Stimulated activated CD4-positive, alpha-beta T cell treated with anti-CD3 and anti-CD28 coated beads, Interleukin-1b, Interleukin-23, amount 100 ng/mL, for 1 hour (primary cell): ENCODE measurements at places on chromosomes 7 and 10.

DNA sequence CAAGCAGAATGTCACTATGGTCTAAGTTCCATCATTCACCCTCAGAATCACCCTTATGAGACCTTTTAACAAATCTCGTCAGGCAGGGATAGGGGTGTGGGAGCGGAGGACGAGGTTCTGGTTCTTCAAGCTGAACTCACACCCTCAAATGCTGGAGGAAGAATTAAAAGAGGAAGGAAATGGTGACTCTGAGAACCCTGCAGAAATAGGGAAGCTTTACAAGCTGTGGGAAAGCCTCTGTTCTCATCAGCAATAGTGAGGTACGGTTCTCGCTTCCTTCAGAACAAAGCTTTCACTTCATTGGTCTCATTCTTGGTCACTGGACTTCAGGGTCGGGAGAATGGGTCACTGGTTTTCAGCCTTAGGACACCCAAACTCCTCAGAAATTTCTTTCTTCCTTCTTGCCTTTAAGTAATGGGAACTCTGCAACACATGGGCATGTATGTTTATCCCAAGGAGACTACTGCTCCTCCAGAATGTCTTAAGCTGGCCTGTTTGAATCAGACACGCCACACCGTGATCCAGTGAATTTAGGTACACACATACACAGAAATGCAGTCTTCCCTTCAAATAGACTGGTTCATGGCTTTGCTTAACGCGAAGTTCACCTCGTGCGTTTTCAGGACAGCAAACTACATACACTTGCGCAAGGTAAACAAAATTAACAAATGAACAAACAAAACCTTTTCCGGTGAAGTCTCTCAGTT lies 226.0 kb downstream of the SFMBT2 start:
- DNase-seq: no peak

- no peak for DNase-seq
These were observed 286.0 kb downstream of the RNLS start for GRCh38 chr10:88297103-88297502.

DNA sequence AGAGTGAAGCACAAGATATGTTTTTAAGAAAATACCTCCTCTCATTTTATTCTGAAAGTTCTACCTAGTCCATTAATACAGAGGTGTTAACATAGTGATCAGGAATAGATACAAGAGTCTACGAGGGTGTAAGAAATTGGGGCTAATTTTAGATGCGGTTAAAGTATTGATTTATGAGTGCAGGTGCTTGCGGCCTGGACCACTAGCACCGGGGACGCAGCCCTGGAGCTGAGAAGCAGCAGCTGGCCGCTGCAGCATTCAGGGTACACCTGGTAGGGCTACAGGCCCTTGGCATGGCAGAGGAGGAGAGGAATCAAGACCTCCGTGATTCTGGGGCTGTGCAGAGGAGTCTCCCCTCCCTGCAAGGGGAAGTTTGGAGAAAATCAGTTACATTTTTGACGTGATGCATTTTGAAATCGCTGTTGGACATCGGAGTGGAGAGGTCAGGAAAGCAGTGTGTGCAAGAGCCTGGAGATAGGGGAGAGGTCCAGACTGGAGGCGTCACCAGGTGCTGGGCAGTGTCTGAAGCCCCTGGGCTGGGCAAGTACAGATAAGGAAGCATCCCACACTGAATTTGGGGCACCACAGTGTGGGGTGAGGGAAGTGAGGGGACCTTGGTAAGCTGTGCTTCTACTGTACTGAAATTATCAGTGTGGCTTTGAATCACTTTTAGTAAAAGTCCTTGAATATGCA lies 112.3 kb downstream of the VWC2 start:
- no peak for DNase-seq

DNA sequence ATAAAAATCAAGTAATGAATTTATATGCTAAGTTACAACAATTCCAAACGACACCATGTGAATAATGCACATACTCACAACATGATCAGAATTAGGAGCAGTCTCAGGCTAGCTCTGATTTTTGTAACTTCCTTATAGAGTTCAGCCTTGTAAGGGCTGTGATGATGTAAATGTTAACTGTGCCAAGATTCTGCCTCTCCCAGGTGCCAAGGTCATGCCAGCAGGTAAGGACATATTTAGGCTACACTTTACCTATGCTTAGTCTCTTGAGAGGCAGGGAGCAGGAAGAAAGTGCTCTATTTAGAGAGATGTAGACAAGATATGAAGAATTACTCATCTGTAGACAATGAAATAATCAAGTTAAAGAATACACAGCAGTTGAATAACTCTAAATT lies 53.6 kb upstream of the AGR3 start:
- DNase-seq: no peak

DNA sequence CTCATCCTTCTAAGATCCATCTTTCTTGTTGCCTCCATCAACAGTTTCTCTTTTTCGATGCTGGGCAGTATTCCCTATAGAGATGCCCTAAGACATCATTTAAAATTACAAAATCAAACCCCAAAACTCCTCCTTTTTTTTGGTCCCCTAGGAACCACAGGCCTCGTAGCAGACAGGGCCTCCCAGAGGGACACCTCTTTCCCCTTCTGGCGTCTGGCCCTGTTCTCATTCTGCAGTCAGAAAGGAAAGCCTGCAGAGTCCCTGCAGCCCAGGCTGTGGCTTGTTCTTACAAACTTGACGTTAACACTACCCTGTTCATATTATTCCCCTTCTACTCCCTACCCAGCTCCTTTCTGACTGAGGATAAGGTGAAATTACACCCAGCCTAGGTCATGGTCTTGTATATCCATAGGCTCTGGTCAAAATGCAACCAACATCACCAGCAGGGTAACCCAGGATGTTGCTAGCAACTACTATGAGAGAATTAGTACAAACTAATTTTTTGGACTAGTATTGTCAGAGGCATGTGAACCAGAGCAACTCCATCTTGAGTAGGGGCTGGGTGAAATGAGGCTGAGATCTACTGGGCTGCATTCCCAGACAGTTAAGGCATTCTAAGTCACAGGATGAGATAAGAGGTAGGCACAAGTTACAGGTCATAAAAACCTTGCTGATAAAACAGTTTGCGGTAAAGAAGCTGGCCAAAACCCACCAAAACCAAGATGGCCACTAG lies 3.5 kb upstream of the EPHA1 start:
- DNase-seq: no peak

GRCh38 chr7:55527307-55527706 lies 45.0 kb downstream of the VOPP1 start:
- DNase-seq: no peak

GRCh38 chr10:71073451-71074175 lies 138.8 kb upstream of the UNC5B start:
- DNase-seq: no peak

- no peak for DNase-seq
These were observed 1.9 kb upstream of the TWIST1 start for GRCh38 chr7:19119372-19119771.

DNA sequence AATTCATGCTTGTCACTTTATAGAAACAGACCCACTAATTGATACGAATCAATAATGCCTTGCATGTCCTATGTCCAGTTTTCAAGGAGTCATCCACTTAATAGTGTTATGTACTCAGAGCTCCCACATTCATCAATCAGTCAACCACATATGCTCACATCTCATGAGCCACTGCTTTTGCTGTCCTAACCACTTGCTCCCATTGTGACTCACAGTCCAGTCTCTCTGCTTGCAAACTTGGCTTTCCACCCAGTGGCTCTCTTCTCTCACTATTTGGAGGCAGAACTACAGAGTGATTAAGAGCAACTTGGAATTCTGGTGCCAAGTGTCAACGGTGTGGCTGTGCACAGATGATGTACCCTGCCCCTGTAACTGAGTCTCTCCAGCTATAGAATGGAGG lies 166.0 kb downstream of the SNX13 start:
- DNase-seq: no peak

DNA sequence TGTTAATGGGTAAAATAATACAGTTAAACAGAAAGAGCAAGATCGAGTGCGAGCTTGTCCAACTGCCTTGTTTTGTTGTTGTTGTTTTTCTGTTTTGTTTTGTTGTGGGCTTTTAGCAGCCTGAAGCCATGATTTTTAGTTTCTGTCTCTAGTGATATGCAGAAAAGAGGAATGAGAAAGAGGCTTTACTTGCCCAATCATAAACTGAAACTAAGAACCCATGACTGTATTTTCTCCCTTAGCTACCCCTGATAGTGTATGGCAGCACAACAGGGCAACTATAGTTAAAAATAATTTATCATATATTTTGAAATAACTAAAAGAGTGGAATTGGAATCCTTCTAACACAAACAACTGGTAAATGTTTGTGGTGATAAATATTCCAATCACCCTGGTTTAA lies 493.9 kb downstream of the GLRX3 start:
- no peak for DNase-seq

DNA sequence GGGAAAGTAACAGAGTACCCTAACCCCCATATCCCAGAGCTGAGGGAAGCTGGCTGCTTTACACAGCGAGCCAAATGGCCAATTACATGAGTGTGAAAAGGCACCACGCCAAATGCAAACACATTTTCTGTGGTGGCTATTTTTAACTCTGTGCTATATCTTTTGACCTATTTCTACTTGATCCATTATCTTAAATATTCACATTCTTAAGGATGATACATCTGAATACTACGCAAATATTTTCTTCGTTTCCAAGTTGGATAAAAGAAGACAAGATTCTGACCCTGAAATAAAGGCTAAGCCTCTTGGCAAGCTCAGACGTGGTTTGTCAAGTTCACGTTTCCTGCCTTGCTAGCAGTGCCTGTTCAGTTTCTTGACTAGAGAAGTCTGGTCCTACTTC lies 146.7 kb upstream of the TMEM196 start:
- DNase-seq: no peak

- DNase-seq: no peak
These were observed 2.7 kb downstream of the CALD1 start for GRCh38 chr7:134782121-134782623.

DNA sequence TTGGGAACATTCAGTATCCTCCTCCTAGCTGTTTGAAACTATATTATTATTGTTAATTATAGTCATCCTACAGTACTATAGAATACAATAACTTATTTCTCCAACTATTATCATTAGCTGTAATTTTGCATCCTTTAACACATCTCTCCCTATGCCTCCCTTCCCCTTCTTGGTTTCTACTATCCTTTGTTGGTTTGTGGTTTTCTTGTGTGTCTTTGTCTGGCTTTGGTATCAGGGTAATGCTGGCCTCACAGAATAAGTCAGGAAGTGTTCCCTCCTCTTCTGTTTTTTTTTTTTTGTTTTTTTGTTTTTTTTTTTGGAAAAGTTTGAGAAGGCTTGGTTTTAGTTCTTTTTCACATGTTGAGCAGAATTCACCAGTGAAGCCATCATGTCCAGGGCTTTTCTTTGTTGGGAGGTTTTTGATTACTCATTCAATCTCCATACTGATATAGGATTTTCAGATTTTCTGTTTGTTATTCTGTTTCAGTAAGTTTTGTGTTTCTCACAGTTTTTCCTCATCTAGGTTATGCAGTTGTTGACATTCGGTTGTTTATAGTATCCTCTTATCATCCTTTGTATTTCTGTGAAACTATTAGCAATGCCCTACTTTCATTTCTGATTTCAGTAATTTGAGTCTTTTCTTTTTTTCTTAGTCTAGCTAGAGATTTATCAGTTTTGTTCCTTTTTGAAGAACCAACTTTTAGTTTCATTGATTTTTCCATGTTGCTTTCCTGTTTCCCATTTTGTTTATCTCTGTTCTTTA lies 21.6 kb downstream of the C1GALT1 start:
- DNase-seq: no peak

DNA sequence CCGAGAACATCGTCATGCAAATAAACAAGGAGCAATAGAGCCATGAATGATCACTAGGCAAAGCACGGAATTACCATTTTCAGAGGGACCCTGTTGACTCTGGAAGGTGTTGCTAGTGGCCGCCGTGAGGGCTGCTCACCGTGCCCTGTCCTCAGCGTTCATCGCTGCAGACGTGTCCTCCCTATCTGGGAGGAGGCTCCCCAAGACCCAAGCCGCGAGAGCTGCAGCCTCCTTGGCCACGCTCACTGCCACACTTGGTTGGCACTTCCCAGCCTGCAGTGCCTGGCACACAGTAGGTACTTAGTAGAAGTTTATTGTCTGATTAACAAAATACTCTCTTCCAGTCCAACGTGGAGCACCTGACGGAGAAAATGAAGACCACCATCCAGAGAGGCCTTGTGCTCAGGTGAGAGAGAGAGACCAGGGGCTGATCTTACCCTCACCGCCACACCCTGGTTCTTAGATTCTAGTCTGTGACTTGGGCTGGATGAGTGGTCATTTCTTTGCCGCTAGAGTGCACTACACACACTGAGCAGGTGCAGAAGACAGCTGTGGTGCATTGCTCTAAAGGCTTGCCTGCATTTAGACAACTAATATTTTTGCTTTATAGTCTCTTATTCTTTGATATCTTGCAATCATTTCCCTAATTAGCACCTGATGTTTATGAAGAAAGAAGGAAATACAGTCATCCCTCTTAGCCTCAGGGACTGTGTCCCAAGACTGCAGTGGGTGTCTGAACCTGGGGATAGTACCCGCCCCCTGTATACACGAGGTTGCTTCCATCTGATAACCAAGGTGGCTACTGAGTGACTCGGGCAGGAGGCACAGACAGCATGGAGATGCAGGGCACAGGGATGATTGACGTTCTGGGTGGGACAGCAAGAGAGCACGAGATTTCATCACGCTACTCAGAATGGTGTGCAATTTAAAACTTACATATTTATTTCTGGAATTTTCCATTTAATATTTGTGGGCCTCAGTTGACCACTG lies 40.3 kb downstream of the PITRM1 start:
- DNase-seq: no peak

DNA sequence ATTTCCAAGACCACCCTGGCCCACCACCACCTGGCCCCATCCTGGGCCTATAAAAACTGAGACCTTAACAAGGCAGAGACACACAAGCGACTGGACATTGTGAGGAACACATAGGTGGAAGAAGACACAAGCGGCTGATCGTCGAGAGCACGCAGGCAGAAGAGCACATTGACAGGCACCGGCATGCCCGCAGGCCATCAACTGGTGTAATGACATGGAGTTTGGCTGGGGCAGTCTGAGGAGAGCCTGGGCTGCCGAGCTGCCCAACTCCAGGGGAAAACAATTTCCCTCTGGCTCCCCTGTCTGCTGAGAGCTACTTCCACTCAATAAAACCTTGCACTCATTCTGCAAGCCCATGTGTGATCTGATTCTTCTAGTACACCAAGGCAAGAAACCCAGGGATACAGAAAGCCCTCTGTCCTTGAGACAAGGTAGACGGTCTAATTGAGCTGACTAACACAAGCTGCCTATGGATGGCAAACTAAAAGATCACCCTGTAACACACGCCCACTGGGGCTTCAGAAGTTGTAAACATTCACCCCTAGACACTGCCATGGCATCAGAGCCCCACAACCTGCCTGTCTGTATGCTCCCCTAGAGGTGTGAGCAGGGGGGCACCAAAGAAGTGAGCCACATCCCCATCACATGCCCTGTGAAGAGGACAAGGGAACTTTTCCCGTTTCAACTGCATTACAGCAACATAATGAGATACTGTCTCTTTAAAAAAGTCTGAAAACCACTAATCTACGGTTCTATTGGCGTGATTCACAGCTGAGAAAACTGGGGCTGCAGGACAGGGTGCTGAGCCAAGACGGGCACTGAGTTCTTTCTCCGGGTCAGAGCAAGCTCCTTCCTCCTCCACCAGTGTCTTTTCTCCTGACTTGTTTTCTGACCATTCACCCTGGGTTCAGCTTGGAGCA lies 18.5 kb upstream of the TNS3 start:
- no peak for DNase-seq
